ENCODE measurements at places on chromosomes 7 and 10.

GRCh38 chr7:40881405-40881926 is 746.7 kb downstream of the SUGCT start:
- ATAC-seq, result no peak

DNA sequence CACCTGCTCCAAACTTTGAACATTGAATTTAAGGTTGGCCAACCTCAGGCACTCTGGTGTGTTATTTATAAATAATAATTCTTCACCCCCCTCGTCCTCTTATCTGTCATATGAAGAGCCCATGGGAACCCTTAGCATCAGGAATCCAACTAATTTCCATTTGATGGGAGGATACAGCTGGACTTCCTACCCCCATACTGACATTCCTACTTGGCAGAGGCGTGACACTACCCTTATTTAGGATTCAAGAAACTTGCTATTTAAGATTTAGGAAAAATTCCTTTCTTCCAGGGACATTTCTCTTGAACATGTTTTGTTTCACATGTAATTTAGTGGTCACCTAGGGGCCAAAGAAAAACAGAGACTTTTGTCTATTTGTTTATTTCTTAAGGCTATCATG is 171.9 kb upstream of the NRP1 start:
- ATAC-seq, result no peak

- ATAC-seq, result no peak
Measured at GRCh38 chr10:78605800-78606350, 462.9 kb upstream of the ZMIZ1 start.

DNA sequence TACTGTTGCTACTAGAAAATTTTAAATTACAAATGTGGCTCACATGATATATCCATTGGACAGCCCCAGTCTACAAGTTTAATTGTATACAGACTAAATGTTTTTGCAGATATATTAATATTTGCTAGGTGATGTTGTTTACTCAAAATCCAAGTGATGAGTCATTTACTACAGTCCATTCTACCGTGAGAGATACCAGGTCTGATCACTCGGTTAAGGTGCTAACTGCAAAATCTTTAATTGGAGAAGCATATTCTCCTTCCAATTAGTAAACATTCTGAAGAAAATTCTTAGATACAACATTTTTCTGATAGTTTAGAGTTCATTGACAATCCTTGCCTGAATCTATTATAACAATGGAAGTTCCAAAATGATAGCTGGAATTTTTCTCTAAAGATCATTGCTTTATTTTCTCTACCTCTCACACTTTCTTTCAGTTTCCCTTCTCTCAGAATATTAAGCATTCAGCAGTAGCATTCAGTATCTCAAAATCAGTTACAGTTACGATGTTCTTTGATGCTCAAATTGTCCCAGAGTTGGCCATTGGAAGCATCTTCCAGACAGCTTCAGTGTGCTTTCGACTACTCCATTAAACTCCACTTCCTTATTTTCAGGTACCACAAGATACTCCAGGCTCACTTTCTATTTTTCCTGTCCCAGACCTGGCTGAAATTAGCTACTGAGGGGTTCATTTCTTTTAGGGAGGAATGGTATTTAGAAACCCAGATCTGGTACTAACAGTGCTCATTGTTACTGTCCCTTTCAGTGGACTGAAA is 2.3 kb downstream of the ABCB1 start:
- ATAC-seq, result no peak

DNA sequence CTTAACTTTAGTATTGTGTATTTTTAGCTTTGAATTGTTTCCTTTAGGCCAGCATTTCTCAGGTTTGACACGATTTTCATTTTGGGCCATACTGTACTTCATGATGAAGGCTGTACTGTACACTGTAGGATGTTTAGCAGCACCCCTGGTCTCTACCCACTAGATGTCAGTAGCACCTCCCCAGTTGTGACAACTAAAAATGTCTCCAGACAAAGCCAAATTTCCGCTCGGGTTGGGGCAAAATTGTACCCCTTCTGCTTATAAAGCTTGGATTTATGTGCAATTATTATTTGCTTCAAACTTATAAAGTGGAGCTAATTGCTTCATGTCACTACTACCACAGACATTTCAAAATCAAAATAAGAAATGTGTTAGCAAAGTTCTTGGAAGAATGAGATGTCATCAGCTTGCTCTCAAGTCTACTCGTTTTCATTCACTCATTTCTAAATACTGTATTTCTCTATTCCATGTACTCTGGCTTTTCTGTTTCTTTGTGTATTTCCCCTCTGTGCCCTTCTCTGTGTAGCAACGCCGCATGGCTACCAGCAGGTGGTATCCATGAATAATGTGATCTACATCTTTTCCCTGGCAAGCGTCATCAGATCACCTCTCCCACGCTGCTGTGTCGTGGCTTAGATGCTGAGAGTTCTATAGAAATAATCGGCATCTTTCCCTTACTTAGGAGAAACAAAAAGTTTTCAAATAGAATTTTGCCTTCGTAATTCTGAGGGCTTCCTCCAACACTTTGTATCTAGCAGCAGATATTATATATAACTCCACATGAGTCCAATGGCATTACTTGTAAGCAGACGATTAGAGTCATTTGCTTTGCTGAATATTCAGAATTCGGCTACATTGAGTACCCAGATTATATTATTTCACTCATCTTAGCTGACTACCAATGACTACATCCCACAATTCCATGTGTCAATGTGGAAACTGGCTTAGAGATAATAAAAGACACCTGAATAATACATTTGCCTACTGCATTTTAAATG is 47.8 kb upstream of the CALCR start:
- peak; percentile 96 for ATAC-seq

GRCh38 chr7:595621-596010 is 76.0 kb upstream of the PDGFA start:
- no peak for ATAC-seq

GRCh38 chr10:12973149-12973718 is 28.3 kb downstream of the CCDC3 start:
- no peak for ATAC-seq

GRCh38 chr7:130872756-130873448 is 138.9 kb upstream of the KLF14 start:
- no peak for ATAC-seq

- ATAC-seq, result no peak
Measured at GRCh38 chr7:127962589-127963361, 68.5 kb downstream of the LRRC4 start.

DNA sequence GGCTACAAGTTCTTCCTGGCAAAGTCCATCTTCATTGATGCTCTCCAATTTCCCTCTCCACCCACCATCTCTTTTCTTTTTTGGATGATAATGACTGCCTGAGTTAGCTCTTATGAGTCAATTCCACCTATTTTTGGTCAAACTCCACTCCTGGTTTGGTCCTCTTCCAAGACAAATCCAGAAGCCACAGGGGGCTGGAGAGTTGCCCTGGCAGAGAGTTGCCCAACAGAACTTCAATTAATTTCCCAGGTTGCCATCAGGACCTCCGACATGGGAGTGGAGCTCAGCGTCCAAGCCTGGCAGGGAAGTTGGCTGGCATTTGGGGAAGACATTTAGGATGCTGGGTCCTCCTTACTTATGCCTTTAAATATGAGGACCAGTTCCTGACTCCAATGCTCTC is 29.2 kb upstream of the KCNMA1 start:
- ATAC-seq, result no peak

GRCh38 chr7:50287129-50287528 is 17.4 kb upstream of the IKZF1 start:
- ATAC-seq, result no peak

- no peak for ATAC-seq
Measured at GRCh38 chr7:47808321-47808720, 139.9 kb downstream of the PKD1L1 start.

- no peak for ATAC-seq
Measured at GRCh38 chr10:79244068-79244442, 103.2 kb upstream of the PPIF start.

DNA sequence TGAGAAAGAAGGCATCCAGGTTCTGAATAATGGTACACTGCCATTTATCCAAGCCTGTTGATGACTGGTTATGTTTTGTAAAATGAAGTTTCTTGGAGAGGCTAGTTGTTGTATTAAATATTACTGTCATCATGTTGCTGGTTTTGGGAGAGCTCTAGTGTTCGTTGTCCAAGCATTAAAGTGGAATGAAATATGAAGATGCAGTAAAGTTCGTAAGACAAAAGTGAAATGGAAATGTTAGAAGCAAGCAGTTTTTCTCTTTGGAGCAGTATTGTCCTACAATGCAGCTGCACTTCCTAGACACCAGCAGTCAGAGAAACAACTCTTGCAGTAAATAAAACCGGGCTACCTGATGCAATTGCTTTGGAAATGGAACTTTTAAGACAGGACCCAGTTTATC is 156.8 kb upstream of the FZD1 start:
- ATAC-seq, result no peak

DNA sequence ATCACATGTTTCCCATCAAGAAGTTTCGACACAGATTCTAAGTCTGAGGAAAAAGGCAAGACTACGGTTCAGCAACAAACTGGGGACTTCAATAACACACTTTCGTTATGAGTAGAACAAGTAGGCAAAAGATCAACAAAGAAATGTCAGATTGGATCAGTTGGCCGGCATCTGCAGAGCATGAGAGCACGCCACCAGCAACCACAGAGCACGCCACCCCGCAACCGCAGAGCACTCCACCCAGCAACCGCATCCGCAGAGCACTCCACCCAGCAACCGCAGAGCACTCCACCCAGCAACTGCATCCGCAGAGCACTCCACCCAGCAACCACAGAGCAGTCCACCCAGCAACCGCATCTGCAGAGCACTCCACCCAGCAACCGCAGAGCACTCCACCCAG is 89.7 kb upstream of the FAM20C start:
- no peak for ATAC-seq

DNA sequence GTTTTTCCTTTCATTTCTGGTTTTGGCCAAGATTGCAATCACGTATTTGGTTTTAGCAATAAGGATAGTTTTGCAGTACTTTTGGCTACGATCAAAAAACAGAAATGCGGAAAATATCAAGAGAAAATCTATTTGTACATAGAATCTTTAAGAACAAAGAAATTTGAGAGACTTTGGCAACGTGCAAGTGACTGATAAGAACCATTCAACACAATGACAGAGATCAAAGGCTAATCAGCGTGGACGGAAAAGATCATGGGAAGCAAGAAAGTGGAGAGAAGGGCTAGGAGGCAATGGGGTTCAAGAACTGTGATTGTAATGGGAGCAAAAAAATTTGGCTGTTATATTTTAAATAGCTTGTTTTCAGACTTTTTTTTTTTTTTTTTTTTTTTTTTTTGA is 16.2 kb upstream of the LRRN3 start:
- ATAC-seq, result no peak

GRCh38 chr10:36492590-36493515 is 632.5 kb upstream of the ANKRD30A start:
- peak; percentile 33 for ATAC-seq

DNA sequence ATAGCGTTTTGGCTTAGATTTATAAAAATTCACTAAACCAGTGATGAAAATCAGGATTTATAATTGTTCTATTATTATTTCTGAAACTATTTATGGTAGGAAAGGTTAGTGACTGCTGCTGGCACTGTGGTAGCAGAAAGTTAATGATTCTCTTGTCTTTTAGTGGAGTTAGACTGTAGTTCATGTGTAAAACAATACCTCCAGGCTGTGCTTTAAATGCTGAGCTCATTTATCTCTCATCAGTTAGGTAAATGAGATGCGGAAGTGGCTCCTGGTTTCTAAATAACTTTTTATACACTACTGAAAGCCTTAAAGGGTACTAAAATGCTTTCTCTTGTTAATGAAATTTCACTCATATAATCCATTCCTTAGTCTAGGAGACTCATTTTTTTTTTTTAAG is 326.8 kb upstream of the POT1 start:
- no peak for ATAC-seq

DNA sequence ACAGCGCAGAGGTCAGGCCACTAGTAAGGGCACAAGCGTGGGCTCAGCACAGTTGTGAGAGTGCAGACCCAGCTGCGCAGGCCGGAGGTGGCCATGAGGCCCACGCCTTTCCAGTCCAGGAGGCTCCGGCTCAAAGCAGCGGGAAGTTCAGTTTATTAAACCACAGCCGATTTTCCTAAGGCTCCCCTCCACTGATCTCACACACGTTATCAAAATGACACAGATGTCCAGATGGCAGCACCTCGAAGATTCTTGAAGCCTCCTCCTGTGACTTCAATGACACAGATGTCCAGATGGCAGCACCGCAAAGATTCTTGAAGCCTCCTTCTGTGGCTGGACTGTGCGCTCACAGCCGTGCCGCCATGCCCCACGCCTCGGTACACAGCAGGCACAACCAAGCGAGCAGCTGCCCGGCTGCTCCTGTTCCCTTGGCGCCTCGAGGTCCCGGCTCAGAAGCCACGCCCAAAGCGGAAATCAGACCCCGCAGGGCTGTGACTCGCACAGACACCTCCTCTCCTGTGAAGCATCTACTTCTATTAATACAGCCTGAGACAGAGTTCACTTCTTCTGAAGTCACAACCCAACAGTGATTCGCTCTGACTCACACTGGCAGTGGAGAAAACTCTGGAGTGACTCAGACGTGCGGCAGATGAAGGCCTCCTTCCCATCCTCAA is 122.7 kb downstream of the MAD1L1 start:
- ATAC-seq, result peak; percentile 75

- no peak for ATAC-seq
Measured at GRCh38 chr10:79056736-79057391, 11.9 kb upstream of the ZMIZ1 start.

DNA sequence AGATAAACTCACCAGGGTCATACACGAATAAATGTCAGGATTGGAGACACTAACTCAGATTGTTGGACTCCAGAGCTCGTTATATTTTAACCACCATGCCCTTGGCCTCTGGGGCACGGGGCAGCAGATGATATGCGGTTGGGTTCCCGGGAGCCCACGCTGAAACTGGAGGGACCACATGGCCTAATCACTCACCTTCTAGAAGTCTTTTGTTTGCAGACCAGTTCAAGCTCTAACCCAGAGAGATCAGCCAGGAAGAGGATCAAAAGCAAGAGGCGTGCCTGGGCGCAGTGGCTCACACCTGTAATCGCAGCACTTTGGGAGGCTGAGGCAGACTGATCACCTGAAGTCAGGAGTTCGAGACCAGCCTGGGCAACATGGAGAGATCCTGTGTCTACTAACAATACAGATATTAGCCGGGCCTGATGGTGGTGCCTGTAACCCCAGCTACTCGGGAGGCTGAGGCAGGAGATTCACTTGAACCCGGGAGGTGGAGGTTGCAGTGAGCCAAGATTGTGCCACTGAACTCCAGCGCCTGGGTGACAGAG is 42.6 kb upstream of the ECHDC3 start:
- ATAC-seq, result no peak

DNA sequence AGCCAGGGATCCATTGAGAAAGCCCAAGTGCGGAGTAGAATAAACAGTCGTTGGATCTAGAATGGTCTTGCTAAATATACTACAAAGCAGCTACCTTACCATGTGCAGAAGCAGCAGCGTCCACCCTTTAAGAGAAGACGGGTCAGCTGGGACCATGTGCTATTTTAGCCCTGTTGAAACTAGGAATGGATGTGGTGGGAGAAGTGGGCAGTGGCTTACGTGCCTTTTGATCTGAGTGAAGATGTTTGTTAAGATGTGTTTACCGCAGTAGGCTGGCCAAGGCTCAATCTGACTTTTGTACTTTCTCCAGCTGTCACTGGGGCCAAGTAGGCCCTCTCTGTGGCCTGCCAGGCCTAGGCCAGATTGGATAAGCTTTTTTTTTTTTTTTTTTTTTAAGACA is 9.2 kb downstream of the HABP2 start:
- ATAC-seq, result no peak
